ENCODE measurements at places on chromosomes 1 and 21.

GRCh38 chr1:59340411-59341307 is 43.8 kb downstream of the FGGY start:
- no peak for DNase-seq

DNA sequence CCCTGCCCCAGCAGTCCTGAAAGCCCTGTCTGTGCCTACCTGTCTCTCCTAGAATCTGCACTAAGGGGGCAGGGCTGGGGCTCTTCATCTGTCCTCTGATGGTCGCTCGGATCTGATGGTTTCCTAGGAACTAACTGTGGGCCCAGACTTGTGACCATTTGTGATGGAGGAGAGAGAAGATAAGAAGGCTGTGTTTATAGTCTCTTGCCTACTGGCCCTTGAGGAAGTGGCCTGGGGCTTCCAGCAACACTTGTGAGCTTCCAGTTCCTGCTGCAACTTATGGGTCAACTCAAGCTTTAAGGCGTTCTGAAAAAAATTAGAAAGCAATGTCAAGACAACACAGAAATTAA is 53.2 kb upstream of the SYNC start:
- no peak for DNase-seq

DNA sequence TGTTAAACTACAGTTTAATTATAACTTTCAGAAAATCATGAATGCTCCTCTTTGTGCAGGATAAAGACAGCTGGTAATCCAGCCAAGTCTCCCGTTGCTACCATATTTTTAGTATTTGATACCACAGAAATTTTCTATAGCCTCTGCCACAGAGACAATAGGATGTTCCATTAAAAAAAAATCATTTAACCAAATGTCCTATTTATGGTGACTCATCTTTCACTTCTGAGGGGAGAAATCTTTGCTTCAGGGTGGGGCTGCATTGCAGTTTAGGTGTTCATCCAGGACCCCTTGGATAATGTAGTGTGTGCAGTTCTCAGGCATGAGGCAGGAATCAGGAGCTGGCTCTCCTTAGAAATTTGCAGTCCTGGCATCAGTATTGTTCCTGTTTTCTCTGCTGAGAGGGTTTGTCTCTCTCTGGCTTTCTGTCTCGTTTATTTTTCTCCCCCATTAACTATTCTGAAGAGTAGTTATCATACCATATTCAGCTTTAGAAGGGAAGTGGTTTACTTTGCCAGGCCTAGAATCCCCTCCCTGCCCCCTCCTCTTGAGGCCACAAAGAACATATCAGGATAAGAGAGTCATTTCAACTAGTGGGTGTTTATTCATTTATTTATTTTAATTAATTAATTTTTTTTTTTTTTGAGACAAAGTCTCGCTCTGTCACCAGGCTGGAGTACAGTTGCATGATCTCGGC is 3.1 kb downstream of the PRUNE1 start:
- DNase-seq: no peak

- DNase-seq: no peak
Measured at GRCh38 chr1:25161981-25162380, 70.3 kb downstream of the SYF2 start.

- DNase-seq: no peak
Measured at GRCh38 chr1:93773049-93773838, 91.6 kb upstream of the BCAR3 start.

GRCh38 chr1:59139396-59139795 is 157.5 kb upstream of the FGGY start:
- no peak for DNase-seq

DNA sequence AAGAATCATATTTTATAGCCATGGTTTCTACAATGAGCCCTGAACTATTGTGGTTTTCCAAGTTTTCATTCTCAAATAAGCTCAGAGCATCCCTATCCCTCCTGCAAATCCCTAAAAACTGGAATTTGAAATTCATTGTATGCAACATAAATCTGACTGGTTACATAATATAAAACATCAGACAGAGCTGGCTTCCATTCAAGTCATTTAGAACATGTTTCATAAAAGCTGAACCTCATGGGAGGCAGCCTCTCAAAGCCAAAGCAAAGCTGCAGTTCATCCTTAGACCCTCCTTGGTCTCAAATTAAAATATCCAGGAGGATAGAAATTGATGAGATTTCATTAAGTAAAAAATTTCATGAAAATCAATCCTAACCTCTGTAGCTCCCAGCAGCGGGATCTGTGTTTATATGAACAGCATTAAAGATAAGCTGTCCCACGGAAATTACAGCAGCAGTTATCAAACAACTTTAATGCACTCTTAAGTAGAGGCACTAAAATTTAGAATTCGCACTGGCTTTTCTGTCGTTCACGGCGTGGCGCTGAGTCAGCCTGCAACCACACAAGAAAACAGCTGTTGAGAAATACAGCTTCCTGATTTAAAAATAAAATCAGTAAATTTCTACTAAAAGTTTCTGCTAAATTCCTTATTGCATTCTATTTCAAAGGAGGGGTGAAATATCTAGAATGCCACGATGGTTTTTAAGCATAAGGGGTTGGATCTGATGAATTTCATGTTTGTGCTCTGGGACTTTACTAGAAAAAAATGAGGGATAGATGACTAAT is 99.9 kb upstream of the TIAM1 start:
- no peak for DNase-seq

- DNase-seq: no peak
Measured at GRCh38 chr1:89547563-89548116, 23.0 kb downstream of the LRRC8B start.

DNA sequence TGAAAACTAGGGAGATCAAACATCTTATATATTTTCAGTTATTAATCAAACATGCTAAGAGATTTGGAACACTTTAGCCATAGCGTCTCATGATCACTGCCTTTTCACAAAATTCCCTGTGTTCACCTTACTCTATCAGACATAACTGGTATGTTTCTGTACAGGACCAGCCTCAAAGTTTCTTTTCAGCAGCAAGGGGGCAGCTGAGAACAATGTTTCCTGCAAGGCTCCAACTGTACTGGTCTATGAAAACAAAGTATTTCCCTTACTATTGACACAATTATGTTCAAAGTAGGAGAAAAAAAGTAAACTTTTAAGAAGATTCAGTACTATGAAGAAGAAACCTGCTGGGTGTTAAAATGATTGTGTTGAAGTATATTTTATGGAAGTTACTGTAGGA is 98.5 kb downstream of the ATF6 start:
- DNase-seq: no peak

DNA sequence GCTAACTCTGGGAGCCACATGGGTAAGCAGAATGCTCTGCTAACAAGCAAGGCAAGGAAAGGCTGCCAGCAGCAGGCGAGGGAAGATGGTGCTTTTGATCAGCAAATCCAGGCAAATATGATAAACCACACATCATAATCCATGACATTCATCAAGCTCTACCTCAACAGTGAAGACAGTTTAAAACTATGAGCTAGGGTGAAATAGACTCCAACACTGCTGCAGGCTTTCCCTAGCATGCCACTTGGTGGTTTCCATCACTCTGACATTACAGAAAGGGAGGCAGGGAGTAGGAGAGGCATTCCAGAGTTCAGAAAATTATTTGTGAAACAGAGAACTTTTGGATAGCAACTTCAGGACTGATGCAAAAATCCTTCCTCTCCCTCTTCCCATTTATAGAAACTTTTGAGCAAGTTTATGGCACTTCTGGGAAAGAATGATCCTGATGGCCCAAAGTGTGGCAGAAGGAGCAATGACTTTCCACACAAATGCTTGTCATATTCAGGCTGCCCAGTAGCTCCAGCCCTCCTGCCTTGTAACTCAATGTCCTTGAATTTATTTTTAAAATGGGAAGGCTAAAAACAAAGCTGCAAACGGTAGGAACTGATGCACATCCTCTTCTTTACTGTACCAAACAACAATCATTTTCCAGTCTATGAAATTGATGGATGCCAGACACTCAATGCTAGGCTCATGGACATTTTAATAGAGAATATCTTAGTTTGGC is 70.8 kb downstream of the SMYD2 start:
- DNase-seq: no peak

GRCh38 chr1:226619031-226619430 is 70.5 kb downstream of the STUM start:
- peak; percentile 22 for DNase-seq

DNA sequence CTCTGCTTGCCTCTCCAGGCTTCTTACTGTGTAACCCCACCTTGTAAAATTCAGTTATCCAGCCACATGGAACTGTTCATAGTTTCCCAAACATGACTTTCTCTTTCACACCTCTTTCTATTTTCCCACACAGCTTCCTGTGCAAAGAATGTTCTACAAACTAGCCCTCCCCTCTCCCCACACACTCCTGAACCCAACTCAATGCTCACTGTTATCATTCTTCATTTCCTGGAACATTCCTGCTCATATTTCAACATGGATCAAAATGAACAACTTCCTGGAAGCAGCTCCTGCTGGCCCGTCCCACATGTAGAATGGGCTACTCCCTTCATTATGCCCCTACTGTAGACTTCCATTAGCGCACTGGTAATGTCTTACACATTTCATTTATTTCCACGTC is 7.5 kb upstream of the HSD11B1 start:
- DNase-seq: no peak

GRCh38 chr1:185360714-185361113 is 43.7 kb upstream of the IVNS1ABP start:
- DNase-seq: no peak

DNA sequence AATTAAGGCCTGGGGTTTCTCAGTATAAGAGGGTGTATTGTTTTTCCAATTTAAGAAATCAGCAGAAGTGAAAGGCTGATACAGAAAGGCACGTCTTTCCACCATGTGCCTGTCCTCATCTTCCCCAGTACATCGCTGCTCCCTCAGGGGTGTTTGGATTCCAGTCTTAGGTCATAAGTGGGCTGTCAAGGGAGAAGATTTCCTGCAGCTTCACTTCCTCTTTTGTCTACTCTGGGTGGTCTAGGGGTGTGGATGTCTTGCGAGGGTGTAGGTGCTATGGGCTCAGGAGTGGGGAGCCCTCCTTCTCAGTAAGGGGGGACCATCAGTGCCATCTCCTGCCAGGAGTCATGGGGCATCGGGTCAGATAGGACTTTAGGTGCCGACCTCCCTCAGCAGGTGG is 999.8 kb upstream of the NCAM2 start:
- no peak for DNase-seq

GRCh38 chr1:225942574-225942973 is 1.6 kb upstream of the LEFTY2 start:
- DNase-seq: no peak

DNA sequence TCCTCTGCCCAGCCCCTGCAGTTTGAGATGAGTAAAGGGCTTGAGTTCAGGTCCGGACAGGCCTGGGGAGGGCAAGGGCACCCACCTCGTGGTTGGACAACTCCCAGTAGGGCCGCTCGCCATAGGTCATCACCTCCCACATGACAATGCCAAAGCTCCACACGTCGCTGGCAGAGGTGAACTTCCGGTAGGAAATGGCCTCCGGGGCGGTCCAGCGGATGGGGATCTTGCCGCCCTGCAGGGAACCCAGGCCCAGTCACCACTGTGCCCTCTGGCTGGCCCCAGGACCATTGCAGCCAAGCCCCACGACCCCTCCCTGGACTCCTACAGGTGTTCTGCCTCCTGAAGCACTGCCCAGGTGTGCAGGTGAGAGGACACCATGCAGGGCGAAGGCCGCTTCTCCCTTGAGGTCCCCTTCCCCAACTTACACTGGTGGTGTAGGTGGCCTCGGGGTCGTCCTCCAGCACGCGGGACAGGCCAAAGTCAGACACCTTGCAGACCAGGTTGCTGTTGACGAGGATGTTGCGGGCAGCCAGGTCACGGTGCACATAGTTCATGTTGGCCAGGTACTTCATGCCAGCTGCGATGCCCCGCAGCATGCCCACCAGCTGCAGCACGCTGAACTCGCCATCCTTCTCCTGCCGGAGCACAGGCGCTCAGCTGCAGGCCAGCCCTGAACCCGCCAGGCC is 24.1 kb downstream of the EPHA2 start:
- no peak for DNase-seq

- no peak for DNase-seq
Measured at GRCh38 chr1:3651026-3651929, 1.0 kb upstream of the TP73 start.

- DNase-seq: no peak
Measured at GRCh38 chr1:151988405-151988923, 5.2 kb downstream of the S100A10 start.

- no peak for DNase-seq
Measured at GRCh38 chr1:221366495-221367110, 375.3 kb downstream of the DUSP10 start.

DNA sequence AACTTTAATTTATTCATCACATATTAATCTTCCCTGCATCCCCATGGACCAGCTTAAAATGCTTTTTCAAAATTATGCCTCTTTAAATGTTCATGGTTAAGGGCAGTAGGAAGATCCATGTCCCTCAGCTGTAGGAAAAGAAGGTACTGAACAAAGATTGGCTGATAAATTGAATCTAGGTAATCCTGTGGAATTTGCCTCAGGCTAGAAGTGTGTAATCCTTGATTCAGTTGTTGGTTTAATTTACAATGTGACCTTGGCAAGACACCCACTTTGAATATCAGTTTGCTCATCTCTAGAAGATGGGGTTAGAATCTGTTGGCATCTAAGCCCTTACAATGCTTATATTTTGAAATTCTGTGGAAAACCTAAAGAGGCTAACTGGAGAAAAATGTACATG is 6.1 kb downstream of the TTC4 start:
- DNase-seq: no peak

GRCh38 chr1:116268211-116268610 is 104.8 kb upstream of the ATP1A1 start:
- no peak for DNase-seq

DNA sequence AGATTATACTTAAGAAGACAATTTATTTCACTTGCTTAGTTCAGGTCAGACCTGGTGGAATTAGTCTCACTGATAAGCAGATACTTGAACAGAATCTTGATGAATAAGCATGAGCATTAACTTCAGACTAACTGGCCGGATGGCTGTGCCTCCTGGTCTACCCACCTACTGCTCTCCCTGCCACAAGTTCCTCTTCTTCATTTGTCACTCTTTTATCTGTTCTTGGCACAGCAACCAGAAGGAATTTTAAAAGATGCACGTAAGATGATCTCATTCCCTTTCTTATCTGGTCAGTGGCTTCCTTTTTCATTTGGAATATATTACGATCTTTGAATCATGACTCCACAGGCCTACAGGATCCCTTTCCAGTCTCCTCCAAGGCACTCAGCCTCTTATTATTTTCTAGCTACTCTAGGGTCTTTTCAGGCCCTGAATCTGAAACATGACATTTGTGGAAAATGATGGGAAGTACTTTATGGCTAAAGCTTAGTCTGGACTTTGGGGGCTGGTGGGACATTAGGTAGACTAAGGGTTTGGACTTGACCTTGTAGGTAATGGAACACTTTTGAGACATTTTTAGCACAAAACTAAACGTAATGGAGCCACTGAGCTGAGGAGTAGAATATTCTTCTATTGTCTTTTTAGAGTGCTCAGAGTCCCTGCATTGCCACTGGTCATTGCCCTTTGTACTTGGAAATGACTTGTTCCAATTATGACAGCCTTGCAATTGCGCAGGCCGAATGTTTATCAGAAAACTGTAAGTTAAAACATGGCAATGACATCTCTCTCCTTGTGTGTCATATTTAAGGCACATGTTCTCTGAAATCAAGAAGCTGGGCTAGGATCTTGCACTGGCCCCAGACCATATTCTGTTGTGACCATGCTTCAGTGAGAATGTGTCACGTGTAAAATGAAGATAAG is 16.0 kb downstream of the ST6GALNAC3 start:
- no peak for DNase-seq
